Erythroblast (primary cell): ENCODE measurements at places on chromosomes 3 and 15.

GRCh38 chr15:73717802-73718201, 33.6 kb downstream of the CD276 start:
- no peak for DNase-seq

GRCh38 chr3:166123576-166123975, 286.4 kb upstream of the BCHE start:
- DNase-seq, result no peak

DNA sequence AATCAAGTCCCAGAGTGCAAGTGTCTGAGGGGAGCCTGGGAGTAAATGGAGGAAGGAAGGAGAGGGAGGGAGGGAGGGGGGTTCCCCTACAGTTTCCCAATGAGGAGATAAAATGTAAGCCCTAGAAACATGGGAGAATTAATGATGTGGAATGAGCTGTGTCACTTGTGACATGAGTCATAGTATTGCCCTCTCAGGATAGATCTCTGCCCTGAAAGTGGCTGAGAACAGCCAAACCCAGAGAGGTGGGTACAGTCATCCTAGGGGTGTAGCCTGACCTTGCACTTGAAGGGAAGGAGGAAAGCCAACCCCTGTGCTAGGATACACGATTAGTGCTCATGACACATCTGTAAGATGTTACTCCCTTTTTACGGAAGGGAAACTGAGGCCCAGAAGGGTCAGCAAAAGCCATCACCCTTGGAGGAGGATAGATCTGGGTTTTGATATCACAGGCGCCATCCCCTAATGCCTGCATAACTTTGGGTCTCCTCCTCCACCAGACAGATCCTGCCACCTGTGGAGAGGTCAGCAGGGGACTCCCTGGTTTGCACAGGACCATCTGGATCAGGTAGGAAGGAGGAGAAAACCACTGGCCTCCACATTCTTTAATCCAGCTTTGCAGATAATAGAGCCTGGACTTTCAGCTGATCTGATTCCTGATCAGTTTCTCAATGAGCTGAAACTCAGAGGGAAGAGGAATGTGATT, 23.1 kb upstream of the USP3 start:
- peak; percentile 34 for DNase-seq

GRCh38 chr3:122957707-122958689, 69.6 kb downstream of the SEMA5B start:
- no peak for DNase-seq

DNA sequence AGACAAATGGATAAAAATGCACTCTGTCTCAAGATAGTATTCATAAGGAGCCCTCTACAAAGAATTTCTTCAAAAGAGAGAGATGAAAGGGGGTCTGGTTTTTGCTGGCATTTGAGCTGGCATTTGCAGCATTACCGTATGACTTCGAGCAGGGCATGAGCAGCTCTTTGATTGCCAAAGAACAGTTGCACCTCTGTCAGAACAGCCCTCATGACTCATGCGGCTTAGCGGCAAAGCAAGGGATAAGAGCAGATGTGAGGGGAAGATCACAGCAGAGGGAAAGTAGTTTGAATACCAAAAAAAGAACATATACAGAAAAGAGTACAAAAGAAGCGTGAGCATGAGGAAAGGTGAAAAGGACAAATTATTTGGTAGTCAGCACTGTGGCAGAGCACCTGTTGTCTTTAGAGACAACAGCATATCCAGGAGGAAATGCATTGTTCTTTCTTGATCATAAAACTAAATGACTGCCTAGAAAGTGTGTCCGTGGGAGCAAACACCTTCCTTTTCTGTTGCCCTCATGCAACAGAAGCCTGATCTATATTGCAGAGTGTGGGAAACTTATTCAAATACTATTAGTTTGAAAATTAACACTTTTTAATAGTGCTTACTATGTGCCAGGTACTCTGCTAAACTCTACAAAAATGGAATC, 80.5 kb upstream of the SLC24A5 start:
- DNase-seq, result no peak

DNA sequence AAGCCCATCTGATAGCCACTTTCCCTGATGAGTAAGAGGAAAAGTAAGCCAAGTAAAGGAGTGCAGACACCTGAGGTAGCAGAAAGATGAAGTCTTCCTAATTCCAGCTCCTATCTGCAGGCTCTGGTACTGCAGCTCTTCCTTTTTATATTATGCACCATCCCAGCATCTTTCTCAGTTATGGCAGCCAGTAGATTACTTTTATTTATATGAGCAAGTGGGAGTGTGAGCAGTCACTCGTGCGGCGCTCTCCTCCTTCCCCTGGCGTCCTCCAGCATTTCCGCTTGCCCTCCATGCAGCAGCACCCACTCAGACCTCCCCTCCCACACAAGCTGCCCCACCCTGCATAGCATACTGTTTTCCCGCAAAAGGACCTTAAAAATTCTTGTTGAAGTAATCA, 465.9 kb upstream of the DPPA4 start:
- no peak for DNase-seq

GRCh38 chr3:194265505-194265892, 85.6 kb downstream of the CPN2 start:
- DNase-seq, result no peak

- DNase-seq, result no peak
Observed at GRCh38 chr15:98875309-98875708, 132.3 kb downstream of the PGPEP1L start.

- DNase-seq, result no peak
Observed at GRCh38 chr15:70438776-70439175, 324.6 kb downstream of the UACA start.

DNA sequence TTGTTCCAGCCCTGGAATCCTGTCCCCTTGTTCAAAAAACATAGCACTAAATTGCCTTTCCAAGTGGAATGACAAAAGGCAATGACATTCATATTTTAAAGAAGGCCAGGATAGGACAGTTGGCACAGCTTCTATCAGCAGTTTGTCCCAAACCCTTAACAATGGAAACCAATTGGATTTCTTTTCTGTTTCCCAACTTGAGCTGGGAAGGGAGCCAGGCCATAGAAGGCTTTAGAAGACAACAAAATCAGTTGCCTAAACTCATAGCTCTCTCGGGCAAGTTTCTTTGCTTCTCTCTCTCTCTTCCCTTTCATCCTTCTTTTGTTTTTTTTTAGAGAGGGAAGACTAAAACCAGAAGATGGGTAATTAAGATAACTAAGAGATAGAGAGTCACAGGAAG, 227.7 kb upstream of the TPRG1 start:
- no peak for DNase-seq

GRCh38 chr3:69009559-69010410, 3.7 kb downstream of the EOGT start:
- no peak for DNase-seq
